ENCODE measurements at places on chromosomes 13 and 19.

GRCh38 chr13:99289674-99290337 lies 17.4 kb downstream of the GPR183 start:
- DNase-seq = peak; percentile 24

GRCh38 chr13:40974460-40975407 lies 44.4 kb downstream of the ELF1 start:
- no peak for DNase-seq

DNA sequence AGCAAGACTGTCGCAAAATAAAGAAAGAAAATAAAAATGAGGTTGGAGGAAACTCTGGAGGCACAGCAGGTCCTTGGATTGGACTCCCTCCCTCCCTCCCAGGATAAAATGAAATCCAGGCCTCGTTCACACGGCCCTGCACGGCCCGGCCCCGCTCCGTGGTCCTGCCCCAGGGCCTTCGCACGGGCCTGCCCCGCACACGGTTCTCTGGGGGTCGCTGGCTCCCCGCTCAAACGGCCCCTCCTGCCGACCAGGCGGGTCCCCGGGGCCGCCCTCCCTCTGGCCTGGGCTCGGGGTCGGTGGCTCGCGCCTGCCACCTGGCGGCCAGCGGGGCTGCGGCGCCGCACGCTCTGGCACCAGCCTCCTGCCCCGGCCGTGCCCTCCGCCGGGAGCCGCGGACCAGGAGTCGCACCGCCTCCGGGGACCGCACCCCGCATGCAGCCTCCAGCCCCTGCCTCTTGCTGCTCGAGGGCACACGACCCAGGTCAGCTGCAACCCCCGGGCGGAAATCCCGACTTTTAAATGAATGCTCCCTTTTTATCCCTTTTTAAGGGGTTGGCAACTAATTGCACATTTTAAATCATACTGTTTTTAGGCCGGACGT lies 1.5 kb upstream of the WDR18 start:
- peak; percentile 80 for DNase-seq

DNA sequence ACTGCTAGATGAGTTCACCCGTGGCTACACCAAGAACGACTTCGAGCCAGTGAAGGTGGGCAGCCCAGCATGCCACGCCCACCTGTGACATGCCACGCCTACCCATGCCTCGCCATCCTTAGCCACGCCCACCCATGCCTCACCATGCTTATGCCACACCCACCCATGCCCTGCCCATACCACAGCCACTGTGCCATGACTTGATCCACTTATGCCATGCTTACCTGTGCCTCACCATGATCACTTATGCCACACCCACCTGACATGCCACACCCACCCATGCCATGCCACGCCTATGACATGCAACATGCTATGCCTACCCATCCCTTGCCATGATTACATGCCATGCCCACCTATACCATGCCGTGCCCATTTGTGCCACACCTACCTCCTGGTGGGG lies 12.9 kb upstream of the USE1 start:
- DNase-seq = peak; percentile 27

GRCh38 chr19:34574704-34575103 lies 93.1 kb downstream of the WTIP start:
- DNase-seq = no peak

DNA sequence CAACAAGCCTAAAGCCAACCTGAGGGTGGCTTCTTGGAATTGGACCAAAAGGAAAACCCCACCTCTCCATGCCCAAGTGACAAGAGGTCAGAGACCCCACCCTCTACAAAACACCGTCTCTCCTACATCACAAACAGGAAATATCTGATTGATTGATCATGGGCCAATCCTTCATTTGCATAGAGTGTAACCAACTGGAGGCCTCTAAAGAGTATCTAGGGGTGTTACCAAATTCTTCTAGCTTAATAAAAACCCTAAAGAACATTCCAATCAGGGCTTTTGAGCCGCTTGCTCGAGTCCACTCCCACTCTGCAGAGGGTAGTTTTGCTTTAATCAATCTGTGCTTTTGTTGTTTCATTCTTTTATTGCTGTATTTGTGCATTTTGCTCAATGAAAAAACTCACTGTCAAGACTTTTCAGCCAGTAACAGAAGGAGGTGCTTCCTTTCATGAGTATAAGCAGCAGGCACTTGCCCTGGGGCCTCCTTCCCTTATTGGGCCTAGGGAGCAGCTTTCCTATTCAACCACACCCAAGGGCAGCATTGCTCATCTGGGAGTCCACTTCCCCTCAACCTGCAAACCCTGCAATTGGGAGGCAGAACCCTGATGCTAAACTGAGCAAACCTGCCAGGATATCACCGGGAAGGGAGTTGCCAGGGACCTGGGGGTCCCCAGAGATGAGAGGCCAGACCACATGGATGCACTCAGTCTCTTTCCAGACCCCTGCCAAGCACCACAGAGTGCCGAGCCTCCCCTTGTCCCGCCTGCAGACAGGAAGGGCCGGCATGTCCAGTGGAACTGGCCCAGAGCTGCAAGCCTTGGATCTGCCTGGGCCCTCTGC lies 154.3 kb upstream of the VSTM2B start:
- no peak for DNase-seq

GRCh38 chr13:32323912-32324311 lies 8.6 kb downstream of the BRCA2 start:
- no peak for DNase-seq

GRCh38 chr13:85582890-85583289 lies 216.3 kb downstream of the SLITRK6 start:
- no peak for DNase-seq

DNA sequence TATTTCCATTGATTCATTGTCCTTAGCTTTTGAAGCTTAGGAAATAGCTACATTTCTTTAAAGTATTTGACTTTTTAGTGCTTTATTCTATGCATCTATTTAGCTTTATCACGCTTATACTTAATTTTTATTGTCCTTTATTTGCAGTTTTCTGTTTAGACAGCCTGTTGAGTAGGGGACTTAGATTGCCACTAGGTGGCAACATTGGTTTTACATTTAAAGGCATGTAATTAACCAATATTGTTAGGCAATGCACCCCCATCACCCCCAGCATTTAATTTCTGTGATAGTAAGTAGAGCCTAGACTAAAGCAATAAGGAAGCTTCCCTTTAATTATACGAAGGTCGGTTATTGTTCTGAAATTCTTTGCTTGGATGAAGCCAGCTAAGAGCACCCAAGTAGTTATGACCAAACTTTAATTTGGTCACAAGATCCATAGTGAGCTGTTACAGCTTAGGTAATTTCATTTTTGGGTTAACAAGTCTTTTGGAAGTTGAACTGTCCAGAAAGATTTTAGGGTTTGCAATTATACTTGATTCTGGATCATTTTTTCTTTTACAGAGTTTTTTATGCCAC lies 36.5 kb downstream of the B3GLCT start:
- DNase-seq = no peak

DNA sequence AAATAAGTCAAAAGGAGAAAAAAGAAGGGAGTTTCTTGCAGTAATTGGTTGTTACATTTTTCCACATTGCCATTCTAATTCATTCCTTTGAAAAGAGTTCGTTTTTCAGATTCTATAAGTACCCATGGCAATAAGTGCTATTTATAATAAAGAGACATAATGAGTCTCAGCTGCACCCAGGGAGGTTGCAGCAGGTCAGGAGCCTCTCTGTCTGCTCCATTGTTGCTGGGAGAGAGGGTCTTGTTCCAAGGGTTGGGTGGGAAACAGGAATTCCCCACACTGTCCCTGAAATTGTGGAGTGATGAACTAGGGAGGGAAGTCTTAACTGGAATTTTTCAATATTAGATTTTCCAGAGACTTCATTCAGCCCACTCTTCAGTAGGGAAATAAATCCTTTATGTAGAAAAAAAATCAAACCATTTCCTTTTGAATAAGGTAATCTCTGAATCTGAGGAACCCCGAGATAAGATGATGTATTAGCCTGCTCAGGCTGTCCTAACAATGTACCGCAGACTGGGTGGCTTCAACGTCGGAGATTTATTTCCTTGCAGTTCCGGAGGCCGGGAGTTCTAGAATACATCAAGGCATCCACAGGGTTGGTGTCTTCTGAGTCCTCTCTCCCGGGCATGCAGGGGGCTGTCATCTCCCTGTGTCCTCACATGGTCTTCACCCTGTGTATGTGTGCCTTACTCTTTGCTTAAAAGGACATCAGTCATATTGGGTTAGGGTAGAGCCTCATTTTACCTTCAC lies 342.7 kb upstream of the TMTC4 start:
- DNase-seq = no peak

DNA sequence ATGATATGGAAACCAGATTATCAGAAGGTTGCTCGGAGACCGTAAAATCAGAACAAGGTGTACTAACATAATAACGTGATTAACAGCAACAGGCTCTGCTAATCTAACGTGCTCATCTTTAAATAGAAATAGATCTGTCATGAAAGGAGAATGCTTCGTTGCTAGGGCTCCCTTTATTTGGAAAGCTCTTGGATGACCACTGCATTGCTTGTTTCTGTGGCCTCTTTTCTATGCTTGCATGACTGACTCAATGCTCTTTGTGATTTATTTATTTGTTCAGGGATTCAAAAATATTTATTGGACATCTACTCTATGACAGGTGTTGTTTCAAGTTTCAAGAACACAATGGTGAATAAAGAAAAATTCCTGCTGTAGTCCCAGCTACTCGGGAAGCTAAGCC lies 22.3 kb upstream of the ZDHHC20 start:
- DNase-seq = no peak

DNA sequence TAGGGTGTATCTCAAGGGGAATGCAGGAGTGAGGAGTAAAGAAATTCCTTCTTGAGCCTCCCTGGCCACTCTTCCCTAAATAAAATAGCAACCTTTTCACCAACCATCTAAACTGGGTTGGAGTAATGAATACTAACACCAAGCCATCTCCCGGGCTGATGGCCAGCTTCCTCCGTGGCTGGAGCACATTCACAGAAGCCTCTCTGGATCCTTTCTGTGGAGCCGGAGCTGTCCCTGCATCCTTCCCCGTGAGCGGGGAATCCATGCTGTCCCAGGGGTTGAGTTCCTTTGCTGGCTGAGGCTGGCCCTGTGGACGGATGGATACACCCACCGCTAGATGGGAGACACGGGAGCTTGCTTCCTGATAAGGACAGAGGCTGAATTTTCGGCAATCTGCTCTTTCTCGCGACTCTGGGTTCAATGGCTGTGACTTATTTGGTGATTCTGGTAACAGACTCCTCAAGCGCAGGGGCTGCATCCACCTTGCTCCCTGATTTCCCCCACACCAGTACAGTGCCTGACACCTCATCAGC lies 370.3 kb downstream of the ZNF536 start:
- DNase-seq = no peak

DNA sequence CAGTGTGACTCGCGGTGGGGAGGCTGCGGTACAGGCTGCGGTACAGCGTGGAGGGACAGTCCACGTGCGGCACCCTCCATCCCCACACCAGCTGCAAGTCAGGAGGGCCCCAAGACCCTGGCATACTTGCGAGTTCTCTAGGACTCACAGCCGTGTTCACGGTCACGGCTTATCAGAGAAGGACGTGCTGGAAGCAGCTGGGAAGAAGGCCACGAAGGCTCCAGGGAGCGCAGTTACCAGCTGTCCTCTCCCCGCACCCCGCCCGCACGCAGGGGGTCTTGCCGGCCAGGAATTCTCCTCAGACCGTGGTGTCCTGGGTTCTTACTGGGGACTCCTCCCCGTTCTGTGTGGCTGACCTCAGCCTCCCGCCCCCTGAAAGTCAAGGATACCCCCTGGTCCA lies 6.2 kb downstream of the ZNF444 start:
- DNase-seq = no peak
